ENCODE measurements at places on chromosomes 11 and 22.

GRCh38 chr11:128828350-128828749 lies 38.7 kb downstream of the KCNJ1 start:
- DNase-seq: no peak

DNA sequence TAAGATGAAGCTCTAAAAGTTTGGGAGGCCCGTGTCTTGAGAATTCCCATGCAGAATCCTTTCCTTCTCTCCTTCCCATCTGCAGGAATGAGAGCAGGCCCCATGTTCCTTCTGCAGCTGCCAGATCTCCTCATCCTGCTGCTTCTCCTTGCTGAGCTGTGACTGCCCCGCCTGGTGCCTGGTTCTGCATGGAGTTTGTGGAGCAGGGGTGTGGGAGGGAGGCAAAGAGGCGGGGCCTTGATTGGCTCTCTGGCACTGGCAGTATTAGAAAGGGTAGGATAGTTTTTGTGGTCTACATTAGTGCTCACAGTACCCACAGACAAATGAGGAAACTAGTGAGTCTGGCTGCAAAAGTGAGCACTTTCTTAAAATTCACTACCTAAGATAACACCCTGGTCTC lies 91.1 kb upstream of the CLPB start:
- no peak for DNase-seq

DNA sequence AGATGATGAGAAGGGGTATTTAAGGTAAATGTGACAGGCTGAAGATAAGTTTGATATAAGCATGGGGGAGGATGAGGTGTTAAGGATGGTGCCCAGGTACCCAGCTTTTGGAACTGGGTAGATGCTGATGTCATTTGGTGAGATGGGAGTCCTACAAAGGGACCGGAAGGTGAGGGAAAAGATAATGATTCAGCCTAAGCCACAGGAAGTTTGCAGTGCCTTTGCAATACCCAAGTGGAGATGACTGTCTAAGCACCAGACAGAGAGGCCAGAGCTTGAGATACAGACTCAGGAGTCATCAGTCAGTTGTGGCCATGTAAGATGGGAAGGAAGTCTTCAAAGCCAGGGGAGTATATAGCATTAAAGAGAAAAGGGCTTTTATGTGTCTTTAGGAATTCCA lies 30.0 kb upstream of the SMCO4 start:
- DNase-seq: no peak

GRCh38 chr11:27040302-27041115 lies at the start of gene BBOX1:
Gene BBOX1, plus strand, starts transcription at chr11:27040815. Its CDS starts 14,616 bp downstream, at chr11:27055431.
- no peak for DNase-seq

- no peak for DNase-seq
These were observed 35.9 kb upstream of the NUP50 start for GRCh38 chr22:45127866-45128265.

GRCh38 chr22:24379536-24379935 lies 47.9 kb upstream of the ADORA2A start:
- DNase-seq: no peak

DNA sequence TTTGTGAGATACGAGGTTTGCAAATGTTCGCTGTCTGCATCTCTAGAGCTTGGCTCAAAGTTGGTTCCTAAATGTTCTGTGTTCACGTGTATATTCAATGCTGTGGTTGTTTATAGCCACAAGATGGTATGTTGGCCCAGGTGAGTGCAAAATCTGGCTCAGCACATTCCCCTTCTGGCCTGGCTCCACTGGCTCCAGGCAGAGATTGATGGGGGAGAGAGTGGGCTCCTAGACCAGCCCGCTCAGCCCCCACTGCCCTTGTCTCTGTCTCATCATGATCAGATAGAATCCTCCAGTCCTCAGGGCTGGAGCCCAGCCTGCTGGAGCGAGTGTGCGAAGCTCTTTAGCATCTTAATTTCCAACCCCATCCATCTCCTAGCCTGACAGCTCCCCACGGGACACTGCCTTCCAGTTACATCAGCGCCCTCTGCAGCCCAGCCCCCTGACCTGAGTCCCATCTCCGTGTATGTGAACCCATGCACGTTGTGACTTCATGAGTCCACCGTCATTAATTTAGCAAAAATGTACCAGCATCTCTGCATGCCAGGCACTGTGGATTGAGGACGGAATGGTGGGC lies 2.0 kb downstream of the P2RX3 start:
- DNase-seq: no peak

DNA sequence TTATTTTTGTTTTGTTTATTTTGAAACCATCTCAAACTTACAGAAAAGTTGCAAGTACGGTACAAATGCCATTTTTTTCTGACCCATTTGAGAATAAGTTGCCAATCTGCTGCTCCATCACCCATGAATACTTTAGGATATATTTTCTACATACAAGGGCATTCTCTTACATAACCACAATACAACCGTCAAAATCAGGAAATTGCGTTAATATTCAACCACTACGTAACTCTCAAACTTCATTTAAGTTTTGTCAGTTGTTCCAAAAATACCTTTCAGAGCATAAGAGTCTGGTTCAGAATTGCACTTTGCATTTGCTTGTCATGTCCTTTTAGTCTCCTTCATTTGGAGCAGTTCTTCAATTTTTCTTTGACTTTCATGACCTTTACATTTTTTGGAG lies 194.3 kb upstream of the BDNF start:
- DNase-seq: no peak

GRCh38 chr11:65744026-65744698 lies 23.6 kb upstream of the RNASEH2C start:
- no peak for DNase-seq

DNA sequence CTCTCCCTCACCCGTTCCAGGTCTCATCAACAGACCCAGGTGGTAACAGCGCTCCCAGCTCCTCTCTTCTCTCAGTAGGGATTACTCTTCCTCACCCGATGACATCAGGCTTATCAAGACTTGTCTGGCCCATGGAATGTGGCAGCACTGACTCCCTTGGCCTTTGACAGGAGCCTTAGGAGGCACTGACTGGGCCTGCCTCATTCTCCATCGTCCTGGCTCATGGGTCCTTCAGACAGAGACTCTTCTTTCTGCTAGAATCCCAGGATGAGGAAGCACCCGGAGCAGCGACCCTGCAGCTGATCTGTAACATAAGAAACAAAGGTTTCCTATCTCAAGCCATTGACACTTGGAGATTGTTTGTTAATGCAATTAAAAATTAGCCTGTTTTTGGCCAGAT lies 1063.6 kb downstream of the TBC1D22A start:
- DNase-seq: no peak

GRCh38 chr11:19072464-19072863 lies 11.9 kb upstream of the MRGPRX2 start:
- no peak for DNase-seq

GRCh38 chr11:132772703-132773545 lies 759.4 kb downstream of the OPCML start:
- DNase-seq: no peak

GRCh38 chr22:22687638-22688500 lies 43.5 kb downstream of the GGTLC2 start:
- DNase-seq: no peak

DNA sequence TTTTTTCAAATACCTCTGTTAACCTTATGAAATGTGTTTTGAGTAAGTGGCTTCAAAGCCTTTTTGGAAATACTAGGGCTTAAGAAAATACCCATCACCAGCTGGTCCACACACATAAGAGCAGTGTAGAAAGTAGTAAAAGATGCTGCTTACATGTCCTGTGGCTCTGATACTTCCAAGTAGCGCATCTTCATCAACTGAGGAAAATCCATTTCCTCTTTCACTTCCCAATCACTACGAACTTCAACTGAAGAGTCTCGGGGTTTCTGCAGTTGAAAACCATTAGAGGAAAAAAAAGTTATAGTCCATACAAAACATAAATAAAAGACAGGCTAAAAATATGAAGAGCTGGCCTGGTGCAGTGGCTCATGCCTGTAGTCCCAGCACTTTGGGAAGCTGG lies 8.5 kb downstream of the EIF3D start:
- no peak for DNase-seq

- no peak for DNase-seq
These were observed 131.9 kb upstream of the MTMR2 start for GRCh38 chr11:96055706-96056387.

- DNase-seq: no peak
These were observed 142.8 kb downstream of the COMMD9 start for GRCh38 chr11:36146437-36146836.

- no peak for DNase-seq
These were observed 31.2 kb downstream of the FLI1 start for GRCh38 chr11:128724891-128725611.

DNA sequence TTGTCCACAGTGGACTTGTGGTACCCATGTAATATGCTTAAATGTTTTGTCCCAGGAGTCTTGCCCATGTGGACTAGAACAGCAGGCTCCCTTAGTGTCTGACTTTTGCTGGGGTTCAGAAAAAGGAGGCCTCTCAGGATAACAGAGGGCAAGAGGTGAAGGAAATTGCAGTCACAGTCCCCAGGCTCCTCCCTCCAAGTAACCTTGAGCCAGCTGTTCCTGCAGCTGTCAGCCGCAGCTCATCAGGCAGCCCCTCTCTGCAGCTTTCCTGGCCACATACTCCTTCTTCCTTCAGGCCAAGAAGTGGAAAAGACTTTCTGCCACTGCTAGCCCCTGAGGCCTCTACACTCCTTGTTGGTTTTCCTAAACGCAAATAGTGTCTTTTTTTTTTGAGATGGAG lies 6.3 kb upstream of the MYO18B start:
- DNase-seq: no peak

- DNase-seq: no peak
These were observed 10.5 kb upstream of the C11orf24 start for GRCh38 chr11:68282141-68282860.

DNA sequence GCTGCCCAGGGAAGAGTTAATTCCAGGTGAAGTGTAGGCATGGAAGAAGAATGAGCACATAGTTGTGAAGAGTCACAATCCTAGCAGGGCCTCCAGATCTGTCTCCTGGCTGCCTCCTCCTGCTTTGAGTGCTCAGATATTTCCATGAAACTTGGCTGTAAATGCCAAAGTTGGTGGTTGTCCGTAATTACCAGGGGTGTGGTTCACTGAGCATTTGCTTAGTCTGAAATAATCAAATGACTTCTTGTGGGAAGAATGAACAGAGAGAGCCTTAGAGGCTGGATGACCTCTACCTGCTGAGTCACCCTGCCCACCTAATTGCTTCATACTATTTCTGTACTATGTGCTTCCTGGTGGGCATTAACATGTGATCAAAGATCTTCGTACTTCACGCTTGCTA lies 50.9 kb downstream of the APIP start:
- DNase-seq: no peak

DNA sequence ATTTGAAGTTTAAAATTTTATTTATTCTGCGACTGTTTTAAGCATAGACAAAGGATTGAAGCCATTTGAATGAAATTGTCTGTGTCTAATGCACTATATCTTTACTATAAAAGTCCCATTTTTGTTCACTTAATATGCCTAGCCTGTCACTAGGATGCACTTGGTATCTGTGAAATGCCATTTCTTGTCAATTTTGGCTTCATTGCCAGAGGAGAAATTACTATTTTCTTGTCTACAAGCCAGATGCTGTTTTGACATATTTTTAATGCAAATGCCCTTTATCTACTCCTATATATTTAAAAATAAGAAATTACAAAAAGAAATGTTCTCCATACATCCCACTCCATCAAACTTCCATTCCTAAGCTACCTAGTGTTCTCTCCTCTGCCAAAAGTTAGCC lies 1704.5 kb upstream of the RAG2 start:
- DNase-seq: no peak

GRCh38 chr11:72331761-72332160 lies 87.8 kb upstream of the PHOX2A start:
- DNase-seq: no peak

GRCh38 chr22:41401781-41402648 lies 20.3 kb downstream of the TEF start:
- no peak for DNase-seq

DNA sequence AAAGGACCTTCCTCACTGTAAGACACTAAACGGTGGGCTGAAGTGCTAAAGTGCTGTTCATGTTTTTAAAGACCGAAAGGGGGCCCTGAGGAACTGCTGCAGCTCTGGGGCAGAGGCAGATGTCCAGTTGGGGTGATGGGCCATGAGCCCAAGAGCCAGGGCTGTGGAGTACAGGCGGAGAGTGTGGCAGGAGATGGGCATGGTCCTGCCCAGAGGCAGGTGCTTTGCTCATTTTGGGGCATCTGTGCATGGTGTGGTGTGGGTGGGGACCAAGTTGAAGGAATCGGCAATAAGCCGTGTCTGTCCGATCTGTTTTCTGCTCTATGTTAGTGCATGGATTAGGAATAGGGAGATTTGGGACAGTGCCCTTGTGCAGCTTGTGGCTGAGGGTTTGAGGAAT lies 258.3 kb downstream of the NTM start:
- DNase-seq: no peak

DNA sequence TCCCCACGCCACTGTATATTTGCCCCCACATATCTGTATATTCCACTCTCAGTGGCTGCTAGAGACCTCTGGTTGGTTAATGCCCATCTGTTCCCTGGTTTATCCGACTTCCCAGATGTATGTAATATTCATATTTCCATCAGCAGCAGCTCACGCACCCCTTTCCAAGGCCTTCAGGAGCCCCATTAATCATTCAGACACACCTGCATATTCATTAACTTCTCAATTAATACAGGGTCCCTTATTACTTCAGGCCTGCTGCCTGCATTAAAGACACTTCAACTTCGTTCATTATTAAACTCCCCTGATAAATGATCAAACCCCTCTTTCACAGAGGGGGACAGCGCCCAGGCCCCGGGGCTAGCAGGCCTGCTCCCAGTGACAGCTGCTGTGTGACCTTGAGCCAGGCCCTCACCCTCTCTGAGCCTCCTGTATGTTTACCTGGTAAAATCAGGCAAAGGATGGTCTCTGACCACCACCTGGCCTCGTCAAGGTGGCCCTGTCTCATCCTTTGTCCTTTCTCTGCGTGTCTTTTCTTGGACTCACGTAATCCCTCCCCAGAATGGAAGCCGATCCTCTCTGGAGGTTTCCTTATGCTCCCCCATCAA lies 34.5 kb downstream of the ELFN2 start:
- DNase-seq: no peak

DNA sequence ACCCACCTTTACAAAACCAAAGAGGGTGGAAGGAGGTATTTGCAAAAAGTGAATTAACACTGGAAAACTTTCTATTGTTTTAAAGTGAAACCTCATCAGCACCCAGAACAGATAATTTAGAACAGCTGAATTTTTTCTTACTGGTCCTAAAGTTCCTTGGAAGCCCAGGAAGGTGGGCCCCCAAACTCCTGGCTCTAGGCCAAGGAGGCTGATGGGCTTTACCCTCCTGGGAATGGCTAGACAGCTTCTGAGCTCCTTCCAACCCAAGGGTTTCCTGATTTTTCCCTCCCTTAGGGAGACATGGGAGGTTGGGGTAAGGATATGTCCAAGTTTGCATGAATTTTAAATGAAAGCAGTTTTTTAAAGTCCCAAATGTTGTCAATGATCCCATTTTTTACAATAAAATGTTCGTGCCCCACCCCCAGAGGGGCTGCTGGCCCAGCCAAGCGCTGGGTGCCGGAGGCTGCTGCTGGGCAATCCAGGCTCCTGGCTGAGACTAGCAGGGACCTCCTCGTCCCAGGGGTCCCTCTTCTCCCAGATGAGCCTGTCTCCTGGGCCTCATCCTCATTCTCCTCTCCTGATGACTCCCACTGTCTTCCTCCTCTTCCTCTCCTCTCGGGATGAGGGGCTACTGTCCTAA lies 28.4 kb downstream of the RELT start:
- DNase-seq: no peak

Measured in T-helper 17 cell (primary cell).